Epithelial cell of proximal tubule (primary cell): ENCODE measurements at places on chromosomes 16 and 17. TPM values are rescaled to one million over a fixed set of nuclear protein-coding genes. Genes with fewer than 3 reads are reported as not detected.

GRCh38 chr17:43529947-43530287 is 16.2 kb downstream of the ETV4 start:
- no peak for DNase-seq

DNA sequence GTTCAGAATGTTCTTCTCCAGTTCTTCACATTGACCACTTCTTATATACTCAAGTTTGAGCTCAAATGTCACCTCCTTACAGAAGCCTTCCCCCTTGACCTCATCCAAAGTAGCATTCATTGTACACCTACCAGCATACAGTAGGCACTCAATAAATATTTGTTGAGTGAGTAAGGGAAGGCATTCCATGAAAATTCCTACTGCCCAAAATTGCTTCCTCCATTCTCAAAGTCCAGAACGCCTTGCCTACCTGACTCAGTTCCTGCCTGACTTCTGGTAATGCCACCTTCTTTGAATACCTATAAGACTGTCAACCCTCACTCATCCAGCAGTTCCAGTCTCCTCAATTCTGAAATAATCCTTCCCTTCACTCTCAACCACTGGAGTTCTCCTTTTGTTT is 14.8 kb upstream of the BPTF start:
- DNase-seq, result no peak

GRCh38 chr17:75152922-75153779 is 1.2 kb downstream of the JPT1 start:
- DNase-seq, result no peak

Gene TMEM92
- 2.7 and 13.2 TPM in 2 replicates for total RNA-seq

DNA sequence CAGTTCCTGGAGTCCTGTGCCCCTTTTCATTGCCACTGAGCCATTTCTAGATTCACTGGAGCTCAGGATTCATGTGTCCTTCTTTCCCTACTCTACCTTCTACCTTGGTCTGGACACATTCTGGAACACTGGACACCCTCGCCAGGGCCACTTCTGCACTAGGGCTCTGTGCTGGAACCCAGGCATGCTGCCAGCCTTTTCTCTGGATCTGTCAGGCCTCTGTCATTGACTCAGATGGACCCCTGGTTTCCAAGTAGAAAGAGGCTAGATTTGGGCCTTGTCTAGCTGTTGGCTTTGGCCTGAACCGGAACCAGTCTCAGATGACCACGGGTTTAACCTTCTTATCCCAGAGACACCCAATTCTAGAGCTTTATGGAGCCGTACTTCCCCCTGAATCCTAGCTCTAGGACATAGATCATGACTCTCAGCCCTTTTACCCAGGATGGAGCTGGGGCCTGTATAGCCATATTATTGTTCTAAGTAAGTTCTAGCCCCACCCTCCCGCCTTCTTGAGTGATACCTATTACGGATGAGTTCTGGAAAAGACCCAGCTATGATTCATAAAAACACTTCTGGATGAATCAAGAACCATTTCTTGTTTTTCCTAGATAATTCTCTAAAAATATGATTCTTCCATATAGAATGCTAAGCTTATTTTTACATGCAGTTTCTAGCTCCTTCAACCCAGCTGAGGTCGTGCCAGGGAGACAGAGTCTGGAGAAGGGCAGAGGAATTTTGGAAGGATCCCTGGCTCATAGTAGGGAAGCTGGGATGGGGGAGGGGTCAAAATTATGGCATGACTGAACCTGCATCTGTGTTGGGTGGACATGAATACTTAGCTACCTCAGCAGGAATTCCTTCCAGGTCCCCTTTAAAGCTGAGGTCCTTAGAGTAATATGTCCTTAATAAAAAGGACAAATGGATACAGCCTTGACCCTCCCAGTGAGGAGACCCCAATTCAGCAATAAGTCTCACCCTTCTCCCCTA is 1.1 kb upstream of the CHRNB1 start:
- DNase-seq, result no peak

Gene WSCD1
- total RNA-seq, result 37.4 and 55.6 TPM in 2 replicates

DNA sequence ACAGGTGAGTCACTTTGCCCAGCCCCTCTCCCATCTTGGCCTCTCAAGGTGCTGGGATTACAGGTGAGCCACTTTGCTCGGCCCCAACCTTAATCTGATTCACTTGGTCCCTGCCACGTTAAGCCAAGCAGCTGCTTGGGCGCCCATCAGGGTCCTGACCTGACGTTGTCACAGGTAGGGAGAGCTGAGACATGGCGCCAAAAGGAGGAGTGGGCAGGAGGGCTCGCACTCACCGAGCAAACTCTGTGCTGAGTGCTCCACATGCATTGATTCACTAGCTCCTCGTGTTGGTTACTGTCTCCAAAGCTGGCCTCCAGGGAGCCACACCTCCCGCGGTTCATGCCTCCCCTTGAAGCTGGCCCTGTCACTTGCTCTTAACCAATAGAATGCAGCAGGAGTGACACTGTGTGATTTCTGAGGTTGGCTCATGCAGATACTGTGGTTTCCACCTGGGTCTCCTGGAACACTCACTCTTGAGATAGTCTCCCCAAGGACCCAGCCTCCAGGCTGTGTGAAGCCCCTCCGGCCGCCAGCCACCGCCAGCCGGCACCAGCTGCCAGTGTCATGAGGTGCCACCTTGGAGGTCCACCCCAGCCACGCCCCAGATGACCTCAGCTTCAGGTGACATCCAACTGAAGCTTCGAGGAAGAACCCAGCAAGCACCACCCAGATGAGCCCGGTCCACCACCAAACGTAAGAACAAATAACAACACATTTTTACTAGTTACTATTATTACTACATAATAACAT is 223.0 kb downstream of the GSG1L start:
- no peak for DNase-seq

GRCh38 chr17:21387616-21388015 is 11.5 kb downstream of the KCNJ12 start:
- DNase-seq, result no peak
